ENCODE measurements at places on chromosomes 5 and 9. TPM values are rescaled to one million over a fixed set of nuclear protein-coding genes. Genes with fewer than 3 reads are reported as not detected.
A peak's percentile ranks its signal among the peaks of the same experiment; 100 is the strongest.

RORB gene
- polyA plus RNA-seq, result 0.22 TPM

C5orf52 gene
- polyA plus RNA-seq, result not detected

SLC22A4 gene
- 3.1 TPM for polyA plus RNA-seq

GFI1B gene
- 1.3 TPM for polyA plus RNA-seq

STPG3 gene
- polyA plus RNA-seq, result 4.8 TPM

OLFML2A gene
- polyA plus RNA-seq, result 30.9 TPM

ADAMTS13 gene
- 7.2 TPM for polyA plus RNA-seq

ANKH gene
- polyA plus RNA-seq, result 18.9 TPM

DNA sequence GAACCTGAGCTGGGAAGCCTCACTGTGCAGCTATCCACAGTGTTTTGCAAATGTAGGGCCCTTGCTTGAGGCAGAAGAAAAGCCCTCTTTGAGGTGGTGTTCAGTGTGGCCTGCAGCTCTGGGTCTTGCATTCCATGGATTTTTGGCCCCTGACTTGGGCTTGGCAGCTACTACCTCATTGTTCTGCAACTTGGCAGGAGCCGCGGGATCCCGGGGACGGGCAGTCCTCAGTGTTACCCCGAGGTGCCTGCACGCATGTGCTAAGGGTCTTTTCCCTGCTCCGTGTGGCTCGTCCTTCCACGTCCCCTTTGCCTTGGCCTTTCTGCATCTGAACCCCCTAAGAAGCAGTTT is 39.8 kb downstream of the NEK6 start:
- no peak for DNase-seq

- DNase-seq, result no peak
These were observed 2.7 kb downstream of the CNTLN start for GRCh38 chr9:17137566-17137965.

- DNase-seq, result no peak
These were observed 94.2 kb downstream of the AGTPBP1 start for GRCh38 chr9:85647571-85647970.

GRCh38 chr5:2901511-2901910 is 150.0 kb upstream of the IRX2 start:
- DNase-seq, result no peak

GRCh38 chr5:140084541-140084940 is 29.4 kb upstream of the PURA start:
- no peak for DNase-seq

GRCh38 chr5:37799865-37800421 is 39.9 kb downstream of the GDNF start:
- no peak for DNase-seq

GRCh38 chr9:37715991-37716505 is 37.6 kb upstream of the TRMT10B start:
- no peak for DNase-seq

GRCh38 chr5:172868436-172868923 is 34.4 kb downstream of the ERGIC1 start:
- no peak for DNase-seq

DNA sequence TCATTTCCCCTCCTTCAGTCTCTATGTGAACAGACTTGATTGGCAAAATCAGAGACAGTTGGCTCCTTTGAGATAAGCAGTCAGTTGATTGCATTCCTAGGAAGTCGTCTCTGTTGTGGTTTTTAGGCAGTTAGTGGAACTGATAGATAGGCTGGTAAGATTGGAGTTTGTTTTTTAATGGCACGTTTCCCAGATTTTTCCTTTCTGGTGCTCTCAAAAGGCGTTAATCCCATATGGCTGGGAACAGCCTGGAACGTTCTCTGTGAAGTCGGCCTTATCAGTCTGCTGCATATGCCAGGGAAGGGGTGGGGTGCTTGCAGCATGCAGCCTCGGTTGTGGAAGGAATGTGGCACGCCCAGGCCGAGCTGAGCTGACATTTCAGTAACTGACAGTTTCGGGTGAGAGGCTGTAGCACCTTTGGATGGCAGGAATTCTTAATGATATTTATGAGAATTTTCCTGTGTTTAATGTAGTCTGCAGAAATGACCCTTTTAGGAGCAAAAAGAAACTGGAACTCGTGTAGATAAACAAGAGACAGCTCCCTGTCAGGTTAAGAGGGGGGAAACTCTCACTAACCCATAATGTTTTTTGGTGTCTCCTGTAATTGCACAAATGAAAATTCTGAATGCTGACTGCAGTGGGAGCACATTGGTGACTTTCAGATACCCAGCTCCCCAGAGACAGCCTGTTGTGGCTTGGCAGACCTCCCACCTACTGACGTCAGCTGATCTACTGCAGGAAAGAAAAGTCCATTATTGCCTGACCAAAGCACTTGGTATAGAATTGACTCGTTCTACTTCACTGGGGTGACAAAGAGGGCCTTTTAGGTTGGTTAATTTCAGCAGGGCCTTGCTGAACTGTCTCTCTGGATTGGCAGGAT is 6.3 kb downstream of the SPTAN1 start:
- DNase-seq, result no peak

GRCh38 chr5:125010356-125010755 is 263.9 kb upstream of the ZNF608 start:
- no peak for DNase-seq

- no peak for DNase-seq
These were observed 95.5 kb downstream of the LMX1B start for GRCh38 chr9:126709241-126709640.

DNA sequence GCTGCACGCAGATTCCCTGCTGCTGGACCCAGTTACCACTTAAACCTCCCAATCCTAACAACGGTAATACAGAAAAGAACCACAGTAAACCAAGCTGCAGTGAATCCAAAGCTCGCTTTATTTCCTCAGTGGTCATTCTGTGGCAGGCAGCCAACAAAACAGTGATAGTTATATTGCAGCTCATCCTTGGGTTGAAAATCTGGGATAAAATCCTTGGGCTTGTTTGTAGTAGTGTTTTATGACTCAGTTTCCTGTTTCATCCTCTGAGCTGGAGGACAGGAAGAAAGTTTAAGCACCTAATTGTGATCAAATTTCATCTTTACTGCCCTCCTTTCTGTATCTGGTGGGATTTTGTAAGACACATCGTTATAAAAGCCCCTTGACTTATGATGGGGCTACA is 31.4 kb downstream of the HMGCR start:
- no peak for DNase-seq

- DNase-seq, result no peak
These were observed 240.4 kb upstream of the RAI14 start for GRCh38 chr5:34415559-34416198.

GRCh38 chr5:148974642-148975327 is 88.1 kb downstream of the SH3TC2 start:
- no peak for DNase-seq

DNA sequence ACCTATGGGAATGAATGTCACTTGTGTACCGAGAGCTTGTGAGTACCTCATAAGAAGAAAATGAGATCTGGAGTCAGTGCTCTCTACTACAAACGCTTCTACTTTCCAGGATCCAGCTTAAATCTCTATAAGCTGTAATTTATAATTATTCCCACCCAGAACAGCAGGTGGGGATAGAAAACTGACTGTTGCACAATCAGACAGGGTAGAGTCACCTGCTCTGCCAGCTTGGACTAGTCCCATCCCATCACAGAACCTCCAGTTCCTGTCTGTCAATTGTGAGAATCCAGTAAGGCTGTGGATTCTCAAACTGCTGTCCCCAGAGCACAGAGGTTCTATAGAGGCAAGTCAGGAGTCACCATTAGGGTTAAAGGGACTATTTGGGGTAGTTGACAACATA is 2.0 kb downstream of the SPINK7 start:
- DNase-seq, result no peak

DNA sequence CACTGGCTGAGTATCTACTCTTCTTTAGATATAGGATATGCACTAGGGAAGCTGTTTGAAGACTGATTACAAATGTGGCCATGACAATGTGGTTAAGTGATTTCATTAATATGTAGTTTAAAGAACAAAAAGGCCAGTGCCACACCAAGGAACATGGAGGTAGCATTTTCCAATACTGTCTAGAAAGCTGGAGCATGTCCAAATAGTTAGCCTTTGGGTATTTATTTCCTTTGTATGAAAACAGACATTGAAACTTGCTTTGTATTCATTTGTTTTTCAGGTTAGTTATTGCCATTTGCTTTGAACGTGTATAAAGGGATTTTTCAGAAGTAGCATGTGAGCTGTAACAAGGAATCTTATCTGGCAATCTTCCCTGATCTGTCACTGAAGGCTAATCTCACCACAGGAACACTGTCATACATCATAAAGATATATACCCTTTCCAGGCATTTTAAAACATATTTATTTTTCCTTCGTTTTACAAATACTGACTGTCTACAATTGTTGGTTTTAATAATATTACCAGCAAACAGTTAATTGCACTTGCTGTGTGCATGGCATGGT is 93.4 kb downstream of the PLPPR1 start:
- DNase-seq, result no peak

GRCh38 chr9:79780559-79780958 is 208.8 kb downstream of the TLE4 start:
- no peak for DNase-seq

DNA sequence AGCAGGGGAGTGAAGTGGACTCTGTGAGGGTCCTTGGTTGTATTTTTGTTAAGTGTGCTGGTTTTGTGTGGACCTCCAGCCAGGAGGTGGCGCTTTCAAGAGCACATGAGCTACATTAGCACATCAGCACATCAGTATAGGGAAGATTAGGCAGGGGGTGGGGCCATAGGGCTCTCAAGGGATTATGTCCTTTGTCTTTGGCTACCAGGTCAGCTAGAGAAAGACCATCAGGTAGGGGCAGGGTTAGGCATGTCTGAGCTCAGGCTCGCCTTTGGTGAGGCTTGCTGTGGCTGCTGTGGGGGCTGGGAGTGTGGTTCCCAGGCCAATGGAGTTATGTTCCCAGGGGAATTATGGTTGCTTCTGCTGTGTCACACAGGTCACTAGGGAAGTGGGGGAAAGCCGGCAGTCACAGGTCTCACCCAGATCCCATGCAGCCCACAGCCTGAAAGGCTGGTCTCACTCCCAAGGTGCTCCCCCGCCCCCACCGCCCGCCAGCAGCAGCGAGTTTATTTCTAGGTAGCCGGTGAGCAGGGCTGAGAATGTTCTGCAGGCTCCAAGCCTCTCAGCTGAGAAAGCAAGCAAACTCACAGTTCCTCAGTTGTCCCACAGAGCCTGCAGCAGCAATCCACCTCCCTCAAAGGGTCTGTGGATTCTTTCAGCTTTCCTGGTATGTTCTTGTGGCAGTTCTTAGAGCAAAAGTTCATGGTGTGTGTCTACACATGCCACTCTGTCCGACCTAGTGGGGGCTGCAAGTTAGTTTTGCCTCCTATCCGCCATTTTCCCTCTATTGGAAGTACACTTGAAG is 13.7 kb downstream of the OR1J1 start:
- DNase-seq, result no peak

DNA sequence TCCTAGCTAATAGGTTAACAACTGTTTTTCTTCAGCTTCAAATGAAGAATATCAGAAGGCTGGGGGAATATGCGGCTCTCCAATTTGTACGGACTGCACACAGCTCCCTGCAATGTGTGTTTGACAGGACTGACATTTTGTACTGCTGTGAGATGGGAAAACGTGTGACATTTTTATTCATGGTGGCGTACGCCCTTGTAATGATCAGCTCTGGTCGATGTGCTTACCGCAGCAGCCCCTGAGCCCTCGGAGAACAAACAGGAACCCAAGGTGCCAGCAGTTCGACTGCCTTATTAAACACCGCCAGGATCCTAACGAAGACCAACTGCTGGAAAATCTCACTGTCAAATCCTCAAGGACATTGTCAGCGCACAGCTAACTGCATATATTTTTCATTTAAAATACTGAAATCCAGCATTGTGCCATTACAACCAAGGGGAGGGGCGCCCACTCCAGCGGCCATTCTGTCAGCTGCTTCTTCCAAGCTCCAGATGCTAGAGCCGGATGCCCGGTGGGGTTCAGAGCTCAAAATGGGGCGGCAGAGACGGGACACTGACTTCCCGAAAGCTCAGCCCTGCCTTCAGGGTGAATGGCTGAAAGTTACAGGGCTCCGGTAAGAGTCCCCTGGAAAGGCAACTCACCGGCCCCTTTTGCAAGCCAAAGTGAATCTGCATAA is 66.8 kb downstream of the CRB2 start:
- no peak for DNase-seq

DNA sequence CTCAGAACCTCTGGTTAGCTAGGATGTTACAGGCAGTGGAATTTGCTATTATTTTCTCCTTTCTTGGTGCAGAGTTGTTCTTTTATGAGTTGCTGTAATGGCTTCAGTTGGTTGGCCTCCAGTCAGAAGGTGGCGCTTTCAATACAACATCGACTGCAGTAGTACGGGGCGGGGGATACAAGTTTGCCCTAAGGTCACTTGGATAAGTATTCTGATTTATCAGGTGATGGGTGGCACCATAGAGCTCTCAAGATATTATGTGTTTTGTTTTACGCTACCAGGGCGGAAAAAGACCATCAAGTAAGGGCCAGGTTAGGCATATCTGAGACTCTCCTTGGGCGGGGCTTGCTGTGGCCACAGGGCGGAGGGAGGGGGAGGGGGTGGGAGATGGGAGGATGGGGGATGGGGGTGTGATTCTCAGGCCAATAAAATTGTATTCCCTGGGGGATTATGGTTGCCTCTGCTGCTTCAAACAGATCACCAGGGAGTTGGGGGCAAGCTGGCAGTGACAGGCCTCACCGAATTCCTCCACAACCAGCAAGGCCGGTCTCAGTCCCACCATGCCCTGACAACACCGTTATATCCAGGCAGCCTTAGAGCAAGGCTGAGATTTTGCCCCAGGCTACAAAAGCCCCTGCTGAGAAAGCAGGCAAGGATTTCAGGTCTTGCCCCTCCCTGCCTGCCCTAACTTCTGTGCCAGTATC is 15.9 kb upstream of the RNF38 start:
- DNase-seq, result no peak

DNA sequence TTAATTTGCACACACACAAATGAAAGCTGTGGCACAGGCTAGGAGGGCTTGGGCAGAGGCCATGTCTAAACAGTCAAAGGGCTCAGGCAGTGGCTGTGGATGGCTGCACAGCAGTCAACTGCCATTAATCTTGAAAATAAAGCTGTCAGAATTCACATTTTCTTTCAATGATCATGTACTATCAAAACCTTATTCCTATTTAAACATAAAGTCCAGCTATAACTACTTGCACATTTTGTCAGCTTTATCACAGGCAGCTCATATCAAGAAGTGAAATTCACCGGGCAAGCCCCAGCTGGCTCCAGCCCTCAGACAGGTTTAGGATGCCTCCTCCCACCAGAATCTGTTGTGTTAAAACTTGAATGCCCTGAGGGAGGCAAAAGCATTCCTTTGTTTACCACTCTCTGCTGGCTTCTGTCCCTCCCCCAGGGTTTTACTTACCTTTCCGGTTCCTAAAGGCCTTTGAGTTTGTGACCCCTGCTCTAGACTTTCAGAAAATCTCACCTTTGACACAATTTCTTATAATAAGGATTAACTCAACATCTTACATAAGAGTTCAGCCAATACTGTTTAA is 54.9 kb upstream of the GRAMD2B start:
- DNase-seq, result peak; percentile 44

GRCh38 chr5:85049020-85049419 is 664.3 kb upstream of the EDIL3 start:
- no peak for DNase-seq
